Activated T-cell treated with anti-CD3 and anti-CD28 coated beads for 1 hour (primary cell): ENCODE measurements at places on chromosomes 2 and 18.

DNA sequence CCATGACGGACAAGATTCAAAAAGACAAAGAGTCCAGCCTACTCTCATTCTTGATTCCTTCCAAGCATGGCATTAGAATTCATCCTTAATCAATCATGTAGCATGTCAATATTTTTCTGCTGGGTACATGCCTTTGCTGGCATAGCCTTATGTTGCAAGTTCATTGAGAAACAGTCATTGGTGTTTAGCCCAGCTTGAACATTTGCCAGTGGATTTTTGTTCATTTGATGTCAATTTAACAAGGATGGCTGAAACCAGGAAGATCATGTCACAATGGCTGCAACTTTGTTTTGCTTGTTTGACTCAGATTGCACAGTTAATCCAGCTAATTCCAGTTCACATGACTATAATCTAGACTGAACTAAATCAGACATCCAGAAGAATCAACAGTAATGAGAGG is 1132.2 kb downstream of the LRP1B start:
- DNase-seq = no peak

- DNase-seq = no peak
These were observed 497.0 kb downstream of the TDRD15 start for GRCh38 chr2:21620771-21621170.

DNA sequence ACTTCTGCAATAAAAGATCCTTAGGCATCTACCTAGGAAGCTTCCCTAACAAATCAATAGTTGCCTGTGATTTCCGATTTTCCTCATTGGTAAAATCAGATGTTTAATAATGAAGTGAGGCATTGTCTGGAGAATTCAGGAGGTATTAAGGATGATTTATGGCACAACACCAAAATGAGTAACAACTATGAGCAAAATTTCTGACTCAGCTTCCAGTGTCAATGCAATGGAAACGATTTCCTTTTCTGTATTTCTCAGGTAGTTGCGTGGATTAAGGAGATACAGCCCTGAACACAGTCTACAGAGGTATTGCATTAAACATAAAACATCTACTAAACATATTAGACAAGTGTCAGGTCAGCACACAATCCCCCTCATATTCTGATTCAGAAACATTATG is 99.5 kb downstream of the EPB41L3 start:
- DNase-seq = no peak

- DNase-seq = no peak
These were observed 510.6 kb downstream of the ERBB4 start for GRCh38 chr2:212027681-212028628.

GRCh38 chr2:70534183-70534836 is 19.3 kb downstream of the TGFA start:
- DNase-seq = no peak

GRCh38 chr2:120803764-120804335 is 68.2 kb downstream of the GLI2 start:
- DNase-seq = no peak

GRCh38 chr2:223941579-223942277 is 3.4 kb downstream of the WDFY1 start:
- no peak for DNase-seq

- DNase-seq = no peak
These were observed 73.6 kb downstream of the CD226 start for GRCh38 chr18:69874058-69874457.
